ENCODE measurements at places on chromosomes 16 and 17.

GRCh38 chr17:74454197-74455024 is 12.0 kb upstream of the CD300A start:
- DNase-seq = no peak

GRCh38 chr17:28711723-28712031 is at the start of gene PROCA1:
Gene PROCA1, minus strand, starts transcription at chr17:28711888. Its CDS starts 228 bp downstream, at chr17:28711660.
- DNase-seq = peak; percentile 32

DNA sequence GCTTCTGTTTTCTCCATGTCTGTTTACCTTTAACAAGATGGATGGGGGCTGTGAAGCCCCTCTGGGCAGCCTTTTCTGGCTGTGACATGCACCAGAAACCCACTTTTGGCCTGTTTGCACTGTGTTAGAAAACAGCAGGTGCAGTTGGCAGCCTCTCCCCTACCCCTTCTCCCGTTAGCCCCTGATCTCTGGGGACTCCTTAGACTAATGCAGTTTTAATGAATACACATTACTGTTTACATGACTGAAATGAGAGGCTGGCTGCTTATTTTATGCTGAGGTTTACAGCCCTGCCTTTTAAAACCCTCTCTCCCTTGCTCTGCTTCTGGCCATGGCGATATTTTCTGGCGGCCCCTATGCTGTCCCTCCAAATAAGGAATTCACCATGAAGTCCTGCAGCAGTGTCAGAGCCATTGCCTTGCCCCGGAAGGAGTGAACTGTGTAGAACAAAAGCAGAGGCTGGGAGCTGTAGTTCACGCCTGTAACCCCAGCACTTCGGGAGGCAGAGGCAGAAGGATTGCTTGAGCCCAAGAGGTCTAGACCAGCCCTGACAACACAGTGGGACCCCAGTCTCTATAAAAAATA is 79.3 kb downstream of the PRKCB start:
- DNase-seq = no peak

DNA sequence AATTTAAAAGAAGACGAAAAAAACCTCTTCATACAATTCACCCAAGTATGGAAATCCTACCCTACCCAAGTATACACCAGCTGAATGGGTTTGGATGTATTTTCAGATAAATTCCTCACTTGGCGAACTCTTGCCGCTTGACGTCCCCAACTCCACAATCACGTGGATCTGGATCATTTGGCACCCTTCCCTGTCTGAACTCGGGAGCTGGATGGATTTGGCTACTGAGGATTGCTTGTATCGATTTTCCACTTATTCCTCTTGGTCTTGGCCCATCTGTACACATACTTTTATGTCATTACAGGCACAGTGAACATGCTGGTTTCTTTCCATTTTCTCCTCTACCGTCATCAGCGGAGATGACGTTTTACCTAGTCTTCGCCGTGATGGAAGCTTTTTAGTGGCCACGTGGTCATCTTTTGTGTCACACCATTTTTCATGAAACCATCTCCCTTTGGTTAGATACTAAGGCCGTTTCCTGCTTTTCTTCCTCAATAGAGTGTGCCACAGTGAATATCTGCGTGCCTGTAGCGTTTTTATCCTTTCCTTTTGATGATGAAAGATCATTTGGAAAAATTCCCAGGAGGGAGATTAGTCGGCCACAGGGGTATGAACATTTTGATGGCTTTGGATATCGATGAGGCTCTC is 47.1 kb downstream of the CMIP start:
- no peak for DNase-seq

DNA sequence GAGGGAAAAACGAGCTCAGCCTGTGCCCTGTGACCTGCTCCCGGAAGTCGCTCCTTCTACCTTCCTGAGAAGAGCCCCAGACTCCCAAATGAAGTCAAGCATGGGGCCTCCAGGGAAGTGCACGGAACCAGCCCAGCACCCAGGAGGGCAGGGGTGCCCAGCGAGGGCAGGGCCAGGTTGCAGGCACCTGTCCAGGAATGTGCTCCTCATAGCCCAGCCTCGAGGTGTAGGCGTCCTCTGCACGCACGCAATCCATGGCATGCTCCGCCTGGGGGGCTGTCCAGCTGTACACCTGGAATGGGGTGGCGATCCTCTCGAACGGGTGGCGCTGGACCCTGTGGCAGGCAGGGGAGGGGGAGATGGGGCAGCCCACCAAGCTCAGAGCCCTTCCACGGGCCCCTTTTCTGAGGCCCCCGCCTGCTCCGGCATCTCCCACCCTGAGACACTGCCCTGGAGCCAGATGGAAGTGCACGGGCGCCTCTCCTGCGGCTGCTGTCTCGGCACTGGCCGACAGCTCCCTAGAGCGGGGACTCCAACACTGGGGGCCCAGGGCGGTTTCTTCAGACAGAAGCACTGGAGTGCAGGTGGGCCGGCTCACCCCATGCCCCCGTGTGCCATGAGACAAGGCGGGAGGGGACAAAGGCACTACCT is 10.9 kb downstream of the CLUH start:
- no peak for DNase-seq

DNA sequence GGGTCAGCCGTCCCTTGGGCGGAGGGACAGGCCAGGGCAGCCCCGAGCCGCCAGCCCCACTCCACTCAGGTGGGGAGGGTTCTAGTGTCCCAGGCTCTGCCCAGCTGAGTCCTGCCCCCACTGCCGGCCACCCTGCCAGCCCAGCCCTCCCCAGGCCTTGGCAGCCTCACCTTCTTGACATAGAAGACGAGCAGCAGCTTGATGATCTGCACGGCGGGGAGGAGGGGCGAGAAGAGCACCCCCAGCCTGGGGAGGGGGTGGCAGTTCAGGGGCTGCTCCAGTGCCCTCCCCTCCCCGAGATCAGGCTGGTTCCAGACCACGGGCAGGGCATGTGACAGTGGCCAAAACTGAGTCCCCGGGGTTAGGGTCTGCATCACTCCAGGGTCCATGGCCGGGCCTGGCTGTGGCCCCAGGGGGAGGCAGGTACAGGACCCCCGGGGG is 9.7 kb downstream of the TMC6 start:
- DNase-seq = no peak

DNA sequence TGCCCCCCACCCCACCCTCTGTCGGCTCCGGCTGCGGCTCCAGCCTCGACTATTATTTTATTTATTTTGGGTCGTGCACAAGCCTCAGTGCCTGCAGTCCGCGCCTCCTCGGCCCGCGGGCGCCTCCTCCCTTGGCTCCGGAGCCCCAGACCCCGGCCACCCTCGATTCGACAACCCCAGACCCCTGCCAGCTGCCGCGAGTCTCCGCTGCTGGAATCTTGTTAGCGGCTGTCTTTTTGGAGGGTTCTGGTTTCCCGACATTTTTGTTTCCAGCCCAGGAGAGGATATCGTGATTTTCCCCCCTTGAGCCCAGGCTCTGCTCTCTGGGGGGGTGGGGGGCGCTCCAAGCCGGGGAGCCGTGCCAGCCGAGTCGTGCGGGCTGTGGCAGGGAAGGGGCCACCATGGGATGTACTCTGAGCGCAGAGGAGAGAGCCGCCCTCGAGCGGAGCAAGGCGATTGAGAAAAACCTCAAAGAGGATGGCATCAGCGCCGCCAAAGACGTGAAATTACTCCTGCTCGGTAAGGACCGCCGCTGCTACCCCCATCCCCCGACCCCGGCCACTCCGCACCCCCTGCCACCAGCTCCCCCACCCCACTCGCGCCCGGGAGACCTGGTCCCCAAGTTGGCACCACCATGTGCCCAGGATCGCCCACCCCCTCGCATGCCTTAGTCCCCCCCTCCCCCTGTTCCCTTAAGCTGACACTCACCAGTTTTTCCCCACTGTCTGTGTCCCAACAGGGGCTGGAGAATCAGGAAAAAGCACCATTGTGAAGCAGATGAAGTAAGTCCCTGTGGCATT is 746 bp downstream of the GNAO1 start:
- DNase-seq = no peak

DNA sequence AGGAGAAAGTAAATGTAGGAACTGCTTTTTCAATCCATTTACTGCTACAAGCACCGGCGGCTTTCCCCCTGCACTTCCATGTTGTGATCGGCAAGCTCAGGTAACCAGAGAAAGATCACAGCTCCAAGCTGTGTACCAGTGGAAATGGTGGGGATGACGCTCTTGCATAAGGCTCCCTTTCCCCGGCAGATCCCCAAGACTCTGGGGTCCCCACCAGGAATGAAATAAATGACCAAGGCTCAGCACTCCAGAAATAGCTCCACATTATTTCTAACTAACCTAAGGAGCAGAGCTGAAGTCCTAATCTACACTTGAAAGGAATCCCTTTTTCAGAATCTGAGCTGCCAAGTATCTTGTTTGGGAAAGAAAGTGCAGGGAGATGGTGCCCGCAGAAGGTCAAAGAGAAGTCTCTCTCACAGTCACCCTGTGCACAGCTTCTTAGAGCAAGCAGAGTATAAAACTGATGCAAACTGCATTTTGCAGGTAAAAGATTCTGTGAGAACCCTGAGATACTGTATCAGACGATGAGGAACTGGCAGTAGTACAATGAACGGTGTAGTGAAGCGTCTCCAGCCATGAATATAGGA is 11.1 kb downstream of the GRB2 start:
- DNase-seq = no peak

GRCh38 chr16:318628-319027 is 33.9 kb downstream of the AXIN1 start:
- no peak for DNase-seq

DNA sequence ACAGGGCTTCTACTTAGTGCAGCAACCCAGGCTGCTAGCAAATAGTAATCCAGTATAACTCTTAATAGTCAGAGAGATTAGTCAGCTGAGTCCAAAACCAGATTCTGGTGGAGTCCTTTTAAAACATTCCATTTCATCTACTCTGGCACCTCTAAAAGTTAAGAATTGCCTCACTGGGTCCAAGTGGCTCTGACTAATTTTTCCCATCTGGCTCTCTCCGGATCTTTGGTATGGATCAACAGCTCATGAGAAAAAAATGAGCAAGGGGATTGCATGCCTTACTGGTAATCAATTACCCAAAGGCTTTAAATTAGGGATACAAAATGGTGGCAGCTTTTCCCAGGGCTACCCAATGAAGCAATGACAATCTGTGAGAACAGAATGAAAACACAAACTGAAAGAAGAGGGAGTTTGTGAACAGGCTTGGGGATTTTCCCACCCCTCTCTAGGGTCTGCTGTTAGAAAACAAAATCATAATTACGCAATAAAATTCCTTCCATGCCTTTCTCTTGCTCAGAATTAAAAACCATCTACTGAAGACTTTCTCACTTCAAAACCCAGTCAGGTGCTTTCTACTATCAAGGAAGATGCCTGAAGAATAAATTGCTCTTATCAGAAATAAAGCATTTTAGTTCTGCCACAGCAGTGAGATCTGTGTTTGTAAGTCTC is 84.6 kb upstream of the PMFBP1 start:
- no peak for DNase-seq

- DNase-seq = no peak
These were observed 203.6 kb downstream of the RAB11FIP4 start for GRCh38 chr17:31595076-31595475.

GRCh38 chr16:87312008-87312407 is 5.2 kb downstream of the C16orf95 start:
- DNase-seq = no peak

DNA sequence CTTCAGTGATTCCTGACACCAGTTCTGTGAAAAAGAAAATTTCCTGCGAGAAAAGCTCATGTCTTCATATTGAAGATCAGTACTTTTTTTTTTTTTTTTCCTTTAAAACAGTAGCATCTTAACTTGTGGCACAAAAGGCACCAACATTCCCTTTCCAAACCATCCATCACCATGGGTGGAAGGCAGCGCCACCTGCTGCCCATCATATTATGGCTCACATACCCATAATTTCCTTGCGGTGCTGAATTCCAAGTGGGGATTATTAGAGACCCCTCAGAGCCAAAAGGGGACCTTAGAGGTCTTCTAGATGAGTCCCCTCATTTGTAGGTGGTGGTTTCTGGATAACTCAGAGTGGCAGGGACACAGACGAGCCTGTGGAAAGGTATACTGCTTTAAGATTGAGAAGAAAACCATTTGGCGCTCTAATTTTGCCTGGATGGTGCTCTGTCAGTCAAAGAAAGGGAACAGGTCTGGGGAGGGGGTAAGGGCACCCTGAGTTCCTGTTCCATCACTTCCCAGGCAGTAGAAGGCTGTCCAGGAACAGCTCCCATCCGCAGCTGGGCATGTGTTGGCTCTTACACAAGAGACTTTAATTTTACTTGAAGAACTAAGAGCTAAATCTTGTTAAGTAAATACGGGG is 7.9 kb upstream of the SOST start:
- peak; percentile 11 for DNase-seq

DNA sequence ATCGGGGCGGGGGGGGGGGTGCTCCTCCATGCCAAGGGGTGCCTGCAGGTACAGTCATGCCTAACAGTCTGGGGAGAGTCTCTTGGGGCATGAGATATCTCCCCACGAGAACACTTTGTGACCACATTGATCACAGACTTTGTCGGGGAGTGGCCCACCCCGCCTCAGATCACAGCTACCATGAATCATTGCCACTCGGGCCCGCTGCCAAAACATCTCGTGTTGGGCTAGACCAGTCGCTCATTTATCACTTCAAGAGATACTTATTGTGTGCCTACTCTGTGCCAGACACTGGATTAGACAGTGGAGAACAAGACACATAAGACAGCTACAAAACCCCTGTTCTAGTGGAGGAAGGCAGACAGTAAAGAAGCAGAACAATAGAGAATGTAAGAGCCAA is 72.6 kb downstream of the CLEC16A start:
- peak; percentile 65 for DNase-seq

DNA sequence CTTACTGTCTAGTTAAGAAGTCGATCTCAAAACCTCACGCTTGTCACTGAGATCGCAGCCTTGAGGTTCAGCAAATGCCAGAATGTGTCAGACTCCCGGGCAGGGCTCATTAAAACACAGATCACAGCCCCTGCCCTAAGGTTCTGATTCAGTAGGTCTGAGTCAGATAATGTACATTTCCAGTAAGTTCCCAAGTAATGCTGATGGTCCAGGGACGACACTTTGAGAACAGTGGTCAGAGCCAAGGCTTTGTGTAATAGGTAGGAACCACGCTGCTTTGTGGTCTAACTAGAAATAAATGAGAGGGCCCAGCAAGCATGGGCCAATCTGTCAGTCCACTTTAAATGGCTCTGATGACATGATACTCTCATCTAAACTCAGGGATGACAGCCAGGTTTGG is 228.6 kb downstream of the ZFHX3 start:
- no peak for DNase-seq

GRCh38 chr17:40313668-40314583 is 4.9 kb downstream of the RARA start:
- no peak for DNase-seq

GRCh38 chr16:15879255-15879811 is 9.1 kb downstream of the CEP20 start:
- DNase-seq = no peak

GRCh38 chr17:4856937-4857314 is 23.8 kb downstream of the MINK1 start:
- no peak for DNase-seq
